Dermis microvascular lymphatic vessel endothelial cell (primary cell): ENCODE measurements at places on chromosomes 4 and X. TPM values are rescaled to one million over a fixed set of nuclear protein-coding genes. Genes with fewer than 3 reads are reported as not detected.

The FRMPD4 gene
- not detected in 2 replicates for total RNA-seq

The IL21 gene
- not detected in 2 replicates for total RNA-seq

The MAGEA4 gene
- total RNA-seq: not detected in 2 replicates

The CPE gene
- total RNA-seq: 0.26 and 0.89 TPM in 2 replicates

The STPG2 gene
- total RNA-seq: 0.13 TPM in 1 of 2 replicates, not detected in the other

The CFAP47 gene
- not detected in 2 replicates for total RNA-seq

The TBC1D9 gene
- 47.2 and 68.8 TPM in 2 replicates for total RNA-seq

The SPATA18 gene
- 1.9 and 2.2 TPM in 2 replicates for total RNA-seq

The PABPC1L2A gene
- total RNA-seq: not detected in 2 replicates

The TMPRSS11B gene
- total RNA-seq: not detected in 2 replicates

The WNK3 gene
- 0.13 and 0.38 TPM in 2 replicates for total RNA-seq

The HELT gene
- total RNA-seq: not detected in 2 replicates

The TBL1X gene
- 5.3 and 9.4 TPM in 2 replicates for total RNA-seq

The DTHD1 gene
- total RNA-seq: not detected in 2 replicates

The GPC3 gene
- total RNA-seq: not detected in 2 replicates

The TLR10 gene
- total RNA-seq: not detected in 2 replicates

The CHRDL1 gene
- under 0.01 TPM in 1 of 2 replicates, not detected in the other for total RNA-seq

The TCEAL4 gene
- 21.8 and 24.5 TPM in 2 replicates for total RNA-seq

The USP17L21 gene
- not detected in 2 replicates for total RNA-seq

The LYAR gene
- 8.1 and 9.1 TPM in 2 replicates for total RNA-seq

The INTU gene
- 1.0 and 1.5 TPM in 2 replicates for total RNA-seq

The F8A3 gene
- total RNA-seq: 1.4 and 1.6 TPM in 2 replicates

The GLOD5 gene
- not detected in 2 replicates for total RNA-seq

The KDR gene
- total RNA-seq: 174 and 278 TPM in 2 replicates

The CSAG1 gene
- not detected in 2 replicates for total RNA-seq

The PDLIM3 gene
- total RNA-seq: 35.4 and 79.3 TPM in 2 replicates

The SYTL5 gene
- not detected in 2 replicates for total RNA-seq

The MTCP1 gene
- 11.5 and 18.4 TPM in 2 replicates for total RNA-seq

The ZMAT1 gene
- total RNA-seq: 0.64 and 1.3 TPM in 2 replicates

The RPL34 gene
- 741 and 824 TPM in 2 replicates for total RNA-seq

The NPNT gene
- under 0.01 and 0.13 TPM in 2 replicates for total RNA-seq

The DIPK2B gene
- total RNA-seq: 57.9 and 86.7 TPM in 2 replicates

The PPAT gene
- total RNA-seq: 9.9 and 12.2 TPM in 2 replicates

The TBX22 gene
- not detected in 2 replicates for total RNA-seq

The ALAS2 gene
- not detected in 2 replicates for total RNA-seq

The EDNRA gene
- total RNA-seq: 0.38 TPM in 1 of 2 replicates, not detected in the other

The SPACA5 gene
- not detected in 2 replicates for total RNA-seq
